ENCODE measurements at places on chromosomes 3 and 15. TPM values are rescaled to one million over a fixed set of nuclear protein-coding genes. Genes with fewer than 3 reads are reported as not detected.

GRCh38 chr3:8978551-8978950 is 15.3 kb upstream of the RAD18 start:
- no peak for DNase-seq

- DNase-seq = no peak
Measured at GRCh38 chr3:45793482-45794176, 2.7 kb downstream of the SLC6A20 start.

GRCh38 chr3:13301286-13301987 is 118.7 kb downstream of the NUP210 start:
- DNase-seq = no peak

DNA sequence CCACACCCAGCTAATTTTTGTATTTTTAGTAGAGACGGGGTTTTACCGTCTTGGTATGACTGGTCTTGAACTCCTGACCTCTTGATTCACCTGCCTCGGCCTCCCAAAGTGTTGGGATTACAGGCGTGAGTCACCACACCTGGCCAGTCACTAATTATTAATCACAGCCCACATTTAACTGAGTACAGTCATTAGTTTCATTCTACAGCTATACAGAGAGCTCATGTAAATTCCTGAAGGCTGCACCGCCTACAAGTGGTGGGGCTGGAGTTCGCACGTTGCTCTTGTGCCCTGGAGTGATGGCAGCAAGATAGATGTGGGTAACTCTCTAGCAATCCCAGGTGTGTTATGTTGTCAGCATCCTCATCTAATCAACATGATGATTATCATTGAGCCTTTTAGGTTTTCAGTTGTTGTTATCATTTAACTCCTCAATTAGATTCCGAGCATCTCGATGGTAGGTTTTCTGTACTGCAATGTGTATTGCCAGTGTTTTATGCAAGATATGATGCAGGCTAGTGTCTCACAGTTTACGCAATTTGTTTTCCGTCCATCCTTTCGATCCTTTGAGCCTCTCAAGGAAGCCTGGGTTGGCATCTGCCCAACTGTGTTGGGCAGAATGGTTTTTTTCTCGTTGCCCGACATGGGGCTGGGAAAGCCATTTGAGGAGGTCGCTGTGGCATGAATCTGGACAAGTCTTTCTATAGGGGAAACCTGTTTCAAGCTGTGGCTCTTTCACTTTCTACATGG is 216.3 kb downstream of the LPP start:
- DNase-seq = no peak

SV2B gene
- total RNA-seq = 0.08 TPM

Measured in liver (tissue), 10 donors.